NCI-H2081 (cell line): ENCODE measurements at places on chromosomes 16 and 17.

GRCh38 chr16:12826559-12826958, 22.9 kb upstream of the CPPED1 start:
- DNase-seq: no peak

DNA sequence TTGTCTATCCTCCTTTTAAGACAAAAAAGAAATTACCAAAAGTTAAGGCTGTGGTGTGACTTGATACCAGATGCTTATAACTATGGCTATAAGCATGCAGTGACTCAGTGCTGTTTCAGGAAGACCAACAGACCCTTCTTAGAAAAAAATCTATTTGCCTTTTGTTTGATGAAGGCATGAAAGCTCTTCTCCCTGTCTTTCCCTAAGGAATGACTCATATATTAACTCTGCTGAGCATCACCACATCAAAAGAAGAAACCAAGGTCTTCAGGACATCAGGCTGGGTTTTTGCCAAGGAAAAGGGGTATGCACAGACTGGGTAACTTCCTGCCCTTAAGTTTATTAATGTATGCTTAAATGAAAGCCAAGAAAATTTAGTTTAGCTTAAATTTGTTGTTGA, 47.1 kb downstream of the VMP1 start:
- DNase-seq: no peak

DNA sequence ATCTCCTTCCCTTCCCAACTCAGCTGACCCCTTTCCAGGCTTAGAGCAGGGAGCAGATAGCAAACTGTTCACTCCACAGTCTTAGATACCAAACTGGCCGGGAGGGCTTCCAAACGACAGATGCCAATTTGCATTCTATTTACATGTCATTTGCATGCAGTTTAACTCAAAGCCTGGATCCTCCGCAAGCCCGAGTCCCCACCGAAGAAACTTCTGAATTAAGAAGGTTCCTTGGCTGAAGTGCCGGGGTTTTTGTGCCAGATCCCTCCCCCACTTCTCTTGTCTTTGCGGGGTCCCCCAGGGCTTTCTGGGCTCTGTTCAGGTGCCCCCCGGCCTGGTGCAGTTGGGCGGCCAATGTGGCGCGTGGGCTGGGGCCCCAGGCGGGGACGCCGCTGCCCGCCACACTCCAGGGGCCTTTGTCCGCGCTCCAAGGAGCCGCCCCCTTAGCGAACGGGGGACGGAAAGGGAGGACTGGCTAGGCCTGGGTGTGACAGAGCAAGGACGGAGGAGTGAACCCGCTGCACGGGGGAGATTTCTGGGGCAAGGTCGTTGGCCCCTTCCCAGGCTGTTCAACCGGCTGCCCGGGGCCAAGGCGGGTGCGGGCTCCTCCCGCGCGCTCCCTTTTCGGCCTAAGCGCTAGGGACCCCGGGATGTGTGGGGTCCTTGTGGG, 1.2 kb downstream of the GPRC5B start:
- peak; percentile 58 for DNase-seq

DNA sequence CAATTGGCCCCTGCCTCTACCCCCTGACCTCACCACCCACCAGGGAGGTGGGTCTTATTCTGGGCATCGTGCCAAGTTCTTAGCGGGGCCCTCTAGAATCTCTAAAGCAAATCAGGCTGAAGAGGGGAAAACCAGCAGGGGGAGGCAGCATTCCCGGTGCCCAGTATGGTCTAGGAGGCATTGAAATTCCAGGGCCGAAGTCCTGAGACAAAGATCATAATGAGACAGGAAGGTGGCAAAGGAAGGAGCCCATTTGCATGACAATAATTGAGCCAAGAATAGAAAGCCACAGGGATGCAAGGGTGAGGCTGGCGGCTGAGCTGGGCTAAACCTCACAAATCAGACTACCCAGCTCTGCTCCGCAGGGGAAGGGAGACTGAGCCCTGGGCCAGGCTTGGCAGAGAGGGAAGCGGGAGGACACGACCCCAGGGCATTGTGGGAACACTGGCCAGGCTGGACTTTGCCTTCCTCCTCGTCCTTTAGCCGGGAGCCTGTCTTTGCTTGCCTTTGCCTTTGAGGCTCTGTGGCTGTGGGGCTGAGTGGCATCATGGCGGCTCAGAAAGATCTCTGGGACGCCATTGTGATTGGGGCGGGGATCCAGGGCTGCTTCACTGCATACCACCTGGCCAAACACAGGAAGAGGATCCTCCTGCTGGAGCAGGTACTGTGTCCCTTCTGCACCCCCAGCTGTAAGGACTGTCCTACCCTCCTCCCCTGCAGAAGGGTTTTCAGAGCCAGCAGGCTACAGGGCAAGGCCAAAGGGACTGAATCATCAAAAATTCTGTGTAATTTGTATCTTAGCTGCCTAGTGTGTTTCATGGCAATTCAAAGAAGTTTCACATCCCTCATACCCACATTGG, at the start of gene PIPOX:
PIPOX (plus strand) TSS at position 463 of the 860 bp plus-strand sequence; CDS start at position 548, 85 bp downstream.
- DNase-seq: peak; percentile 89

DNA sequence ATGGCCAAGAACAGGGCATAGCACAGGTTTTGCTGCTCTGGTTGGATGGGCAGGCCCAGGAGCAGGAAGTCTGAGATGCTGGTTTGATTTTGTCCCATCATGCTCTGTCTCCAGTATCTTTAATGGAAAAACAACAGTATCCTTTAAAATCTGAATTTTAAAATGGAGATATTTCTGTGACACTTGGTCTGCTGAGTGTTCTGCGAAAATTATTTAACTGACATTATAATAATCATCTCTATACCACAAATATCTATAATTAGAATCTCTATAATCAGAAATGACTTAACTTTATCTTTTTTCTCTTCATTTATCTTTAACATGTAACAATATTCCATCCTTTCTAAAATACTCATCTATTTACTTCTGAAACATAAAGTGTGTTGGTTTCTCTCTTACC, at the start of gene OR1E1:
OR1E1 (minus strand) TSS at position 101 of the 400 bp plus-strand sequence; CDS start at position 101, 0 bp downstream.
- no peak for DNase-seq

GRCh38 chr17:6475411-6475810, 31.2 kb downstream of the PIMREG start:
- no peak for DNase-seq

- DNase-seq: no peak
Measured at GRCh38 chr17:9509236-9509816, 66.3 kb downstream of the STX8 start.

DNA sequence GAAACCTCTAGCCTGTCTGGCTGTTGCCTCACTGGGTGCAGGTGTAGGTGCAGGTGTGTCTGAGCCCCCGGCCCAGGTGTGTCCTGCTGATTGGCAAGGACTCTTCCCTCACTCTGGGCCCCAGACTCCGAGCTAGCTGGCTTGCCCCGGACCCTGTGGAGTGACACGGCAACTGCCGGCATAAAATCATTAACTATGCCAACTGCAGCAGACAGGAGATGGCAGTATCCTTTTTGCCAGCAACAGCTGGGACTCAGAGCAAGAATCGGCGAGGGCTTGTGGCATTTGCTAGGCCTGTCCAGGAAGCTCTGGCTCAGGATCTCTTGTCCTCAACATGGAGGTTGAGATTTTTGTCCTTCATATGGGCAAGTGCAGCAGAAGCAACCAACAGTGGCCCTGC, 20.8 kb downstream of the CIAPIN1 start:
- DNase-seq: no peak

DNA sequence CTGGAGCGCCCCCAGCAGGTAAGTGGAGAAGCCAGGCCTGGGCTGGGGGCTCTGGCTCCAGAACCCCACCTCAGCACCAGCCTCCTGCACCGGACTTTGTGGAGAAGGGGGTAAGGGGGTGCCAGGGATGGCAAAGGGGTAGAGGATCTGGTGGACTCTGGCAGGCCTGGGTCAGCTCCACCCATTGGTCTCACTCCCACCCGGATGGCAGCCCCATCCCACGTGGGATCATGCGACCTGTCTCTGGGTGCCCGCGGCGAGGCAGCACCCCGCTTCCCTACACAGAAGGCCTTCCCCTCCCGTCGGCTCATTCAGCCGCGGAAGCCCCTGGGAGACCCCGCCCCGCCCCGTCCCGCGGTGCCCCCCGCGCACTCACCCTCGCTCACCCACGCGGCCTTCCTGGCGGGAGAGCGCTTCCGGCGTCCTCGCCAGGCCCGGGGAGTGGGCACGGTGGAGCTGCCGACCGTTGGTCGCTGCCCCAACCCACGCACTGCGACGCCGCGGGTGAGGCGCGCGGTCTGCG, 498 bp upstream of the PLEKHG4 start:
- DNase-seq: peak; percentile 41

DNA sequence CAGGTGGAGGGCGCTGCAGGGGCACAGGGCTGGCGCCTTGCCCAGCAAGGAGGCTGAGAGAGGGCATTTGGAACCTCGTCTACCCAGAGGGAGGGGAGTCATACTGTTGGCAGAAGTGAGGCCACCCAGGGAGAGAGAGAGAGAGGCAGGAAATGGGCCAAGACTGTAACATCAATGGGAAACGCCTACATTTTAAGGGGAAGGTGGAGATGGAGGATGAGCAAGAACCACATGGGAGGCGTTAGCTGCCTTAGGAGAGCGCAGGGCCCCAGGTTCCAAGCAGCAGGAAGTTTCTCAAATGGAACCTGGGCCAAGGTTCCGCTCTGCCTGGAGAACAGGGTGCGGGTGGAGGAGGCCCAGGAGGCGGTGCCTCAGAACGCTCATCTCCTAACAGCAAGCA, 2.7 kb upstream of the WFDC1 start:
- peak; percentile 44 for DNase-seq

GRCh38 chr17:47423406-47424295, 99.9 kb downstream of the EFCAB13 start:
- DNase-seq: no peak

- DNase-seq: no peak
Measured at GRCh38 chr16:68893710-68894705, 50.7 kb downstream of the TANGO6 start.

DNA sequence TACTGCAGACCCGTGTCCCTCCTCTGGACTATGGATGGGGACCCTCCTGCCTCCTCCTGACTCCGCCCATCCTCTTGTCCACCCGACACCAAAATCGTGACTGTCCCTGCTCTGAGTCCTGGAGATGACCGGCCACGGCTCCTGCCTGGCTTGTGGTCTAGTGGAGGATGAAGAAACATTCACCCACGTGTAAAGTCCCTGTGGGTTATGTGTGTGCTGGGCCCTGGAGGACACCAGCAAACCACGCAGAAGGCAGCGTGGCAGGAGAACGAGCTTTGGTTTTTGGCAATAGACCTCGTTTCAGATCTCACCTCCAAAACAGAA, 11.9 kb downstream of the SPNS2 start:
- DNase-seq: no peak

DNA sequence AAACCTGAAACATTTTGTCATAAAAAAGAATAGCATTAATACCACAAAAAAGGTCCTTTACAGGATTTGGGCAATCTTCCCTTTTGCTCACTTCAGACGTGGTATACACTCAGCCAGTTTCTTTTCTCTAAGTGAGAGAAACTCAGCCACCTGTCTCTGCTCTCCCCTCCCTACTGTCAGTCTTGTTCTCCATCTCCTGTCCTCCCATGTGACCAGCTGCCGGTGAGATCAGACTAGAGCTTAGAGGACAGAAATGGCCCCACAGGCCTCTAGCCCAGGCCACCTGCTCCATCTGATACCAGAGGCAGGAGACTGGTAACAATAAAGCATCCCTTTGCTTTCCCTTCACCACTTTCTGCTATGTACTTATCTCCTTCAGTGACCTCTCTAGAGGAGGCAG, 34.9 kb downstream of the CMC2 start:
- no peak for DNase-seq

DNA sequence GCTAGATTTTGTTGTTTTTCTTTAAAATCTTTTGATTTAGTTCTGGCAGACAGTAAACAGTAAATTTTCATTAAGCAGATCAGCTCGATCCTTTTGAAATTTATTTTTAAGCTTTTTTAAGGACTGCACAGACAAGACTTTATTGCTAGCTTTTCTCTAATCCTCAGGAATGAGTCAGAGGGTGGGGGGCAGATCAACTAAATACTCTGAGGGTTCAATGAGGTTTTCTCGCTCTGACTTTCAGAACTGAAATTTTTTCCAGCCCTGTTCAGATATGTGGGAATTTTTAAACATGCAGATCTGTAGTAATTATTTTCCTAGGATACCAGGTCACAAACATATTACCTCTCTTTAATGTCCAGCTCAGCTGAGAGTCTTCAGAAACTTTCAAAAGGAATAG, 977.2 kb downstream of the CDH11 start:
- DNase-seq: no peak

DNA sequence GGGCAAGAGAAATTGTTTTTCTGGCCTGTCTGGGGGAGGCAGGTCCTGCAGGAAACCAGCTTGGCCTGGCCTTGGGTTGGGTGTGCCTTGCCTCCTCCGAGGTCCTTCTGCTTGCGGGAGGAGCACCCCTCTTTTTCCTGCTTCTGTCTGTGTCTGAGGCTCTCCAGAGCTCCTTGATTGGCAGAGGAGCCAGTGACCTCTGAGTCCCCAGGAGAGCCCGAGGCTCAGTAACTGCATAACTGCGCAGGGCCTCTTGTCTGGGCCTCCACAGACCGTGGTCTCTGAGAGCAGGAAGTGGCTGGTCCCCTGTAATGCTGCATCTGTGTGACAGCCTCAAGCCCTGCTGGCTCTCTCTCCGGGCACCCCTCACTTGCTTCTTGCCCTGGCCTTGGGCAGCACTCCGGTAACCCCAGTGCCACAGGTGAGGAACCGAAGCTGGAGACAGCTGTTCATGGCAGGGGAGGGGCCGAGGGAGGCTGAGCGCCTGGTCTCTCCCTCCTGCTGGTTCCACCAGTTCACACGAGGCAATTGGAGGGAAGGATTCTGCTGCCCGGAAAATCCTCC, 1.6 kb downstream of the CAPN15 start:
- DNase-seq: no peak

- DNase-seq: peak; percentile 58
Measured at GRCh38 chr17:4033751-4034251, 69.6 kb upstream of the ATP2A3 start.

DNA sequence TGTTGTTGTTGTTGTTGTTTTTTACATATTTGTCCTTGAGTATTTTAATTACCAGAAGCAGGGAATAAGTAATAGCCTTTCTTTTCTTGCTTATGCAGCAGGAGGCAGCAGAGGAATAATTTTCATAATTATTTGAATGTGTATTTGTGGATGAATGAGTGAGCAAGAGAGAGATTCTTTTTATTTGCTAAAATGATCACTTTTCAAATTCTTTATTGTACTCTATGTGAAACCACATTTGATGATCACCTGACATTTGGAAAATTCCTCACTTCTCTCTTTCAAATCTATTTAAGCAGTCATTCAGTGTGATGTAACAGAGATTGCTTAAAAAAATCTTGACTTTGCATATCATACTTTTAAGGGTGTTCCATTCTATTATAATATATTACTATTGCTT, 223.6 kb downstream of the BCAS3 start:
- DNase-seq: no peak

- no peak for DNase-seq
Measured at GRCh38 chr17:10420811-10421210, 939 bp downstream of the MYH8 start.

GRCh38 chr17:2050300-2051060, 4.4 kb upstream of the HIC1 start:
- DNase-seq: peak; percentile 24
